Forelimb muscle (tissue), 1 donor: ENCODE measurements at places on chromosomes 3 and 15.

- no peak for DNase-seq
Observed at GRCh38 chr15:55859681-55860080, 116.7 kb upstream of the PRTG start.

DNA sequence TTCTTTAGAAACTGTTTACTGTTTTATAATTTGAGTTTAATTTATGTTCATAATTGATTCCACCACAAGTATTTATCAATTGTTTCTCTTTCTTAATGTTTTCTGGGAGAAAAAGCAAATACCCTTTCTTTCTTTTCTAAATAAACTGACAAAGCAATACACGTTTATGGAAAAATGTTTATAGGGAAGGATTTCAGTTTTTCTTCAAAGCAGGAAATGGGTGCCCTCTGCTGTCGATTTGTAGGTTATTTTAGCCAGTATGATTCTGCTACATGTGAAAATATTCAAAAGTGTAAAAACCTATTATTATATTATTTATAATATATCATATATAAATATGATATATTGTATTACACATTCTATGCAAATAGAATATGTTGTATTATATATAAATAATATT lies 921.0 kb upstream of the ROBO1 start:
- peak; percentile 2 for DNase-seq

DNA sequence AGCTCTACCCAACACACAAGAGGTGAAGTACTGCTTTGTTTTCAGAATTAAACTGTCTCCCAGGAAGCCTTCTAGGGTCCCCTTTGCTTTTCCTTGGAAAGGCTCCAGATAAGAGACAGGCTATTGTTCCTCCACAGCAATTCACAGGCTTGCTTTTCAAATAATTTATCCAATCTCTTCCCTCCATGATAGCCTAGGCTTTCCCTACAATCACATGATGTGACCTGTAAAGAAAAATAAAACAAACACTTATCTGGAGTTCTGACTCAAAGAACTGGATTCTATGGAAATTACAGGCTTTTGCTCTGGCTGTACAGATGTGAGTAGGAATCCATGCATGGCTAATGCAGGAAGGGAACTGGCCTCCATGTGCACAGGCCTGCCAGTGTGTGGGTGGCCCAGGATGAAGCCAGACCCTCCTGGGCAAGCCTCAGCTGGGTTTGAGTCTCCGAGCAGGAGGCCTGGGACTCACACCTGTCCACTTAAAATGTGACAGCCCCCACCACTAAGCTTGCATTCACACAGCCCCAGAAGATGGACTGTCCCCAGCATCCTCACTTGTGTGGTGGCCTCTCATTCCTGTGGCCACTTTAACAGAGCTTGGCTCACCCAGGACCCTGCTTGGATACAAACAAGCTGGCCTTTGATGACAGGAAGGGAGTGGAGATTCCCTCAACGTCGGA lies 75.8 kb upstream of the LEKR1 start:
- no peak for DNase-seq

DNA sequence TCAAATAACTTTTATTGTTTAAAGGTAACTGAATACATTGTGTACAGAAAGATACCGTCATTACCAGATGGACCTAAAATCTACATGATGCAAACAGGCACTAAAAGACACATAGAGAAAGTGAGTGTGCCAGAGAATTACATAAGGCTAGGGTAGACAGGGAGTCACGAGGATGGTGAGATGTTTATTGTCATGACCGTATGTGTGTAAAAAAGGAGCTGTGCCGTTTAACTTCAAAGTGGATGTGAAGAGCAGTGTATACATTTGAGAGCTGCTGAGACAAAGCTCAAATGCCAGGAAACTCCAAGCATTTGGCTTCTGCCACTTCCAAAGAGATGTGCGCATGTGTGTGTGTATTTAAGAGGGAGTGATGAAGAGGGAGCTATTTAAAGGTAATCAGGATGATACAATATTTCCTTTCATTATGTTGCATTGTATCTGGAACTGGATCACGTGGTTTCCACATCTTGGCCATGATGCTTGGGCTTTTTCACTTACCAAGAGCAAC lies 51.4 kb upstream of the IGF1R start:
- DNase-seq: no peak

- no peak for DNase-seq
Observed at GRCh38 chr3:133512416-133513089, 60.9 kb upstream of the CDV3 start.

DNA sequence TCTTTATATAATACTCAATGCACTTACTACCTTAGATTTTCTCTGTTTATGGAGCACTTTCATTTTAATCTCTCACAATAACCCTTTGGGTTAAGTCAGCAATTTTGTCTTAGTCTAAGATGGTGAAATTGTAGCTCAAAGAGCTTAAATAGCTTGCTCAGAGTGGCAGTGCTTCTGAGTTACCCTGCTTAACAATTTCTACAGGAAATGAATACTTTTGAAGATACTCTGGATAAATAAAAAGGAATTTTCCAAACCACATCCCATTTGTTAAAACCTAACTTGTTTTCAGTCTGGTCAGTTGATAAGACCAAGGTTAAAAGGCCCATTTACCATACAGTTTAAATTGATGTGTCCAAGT lies 37.2 kb downstream of the HMG20A start:
- no peak for DNase-seq

GRCh38 chr15:49712162-49712561 lies 91.3 kb downstream of the DTWD1 start:
- DNase-seq: no peak

GRCh38 chr3:66066963-66067617 lies 28.4 kb upstream of the MAGI1 start:
- DNase-seq: no peak

DNA sequence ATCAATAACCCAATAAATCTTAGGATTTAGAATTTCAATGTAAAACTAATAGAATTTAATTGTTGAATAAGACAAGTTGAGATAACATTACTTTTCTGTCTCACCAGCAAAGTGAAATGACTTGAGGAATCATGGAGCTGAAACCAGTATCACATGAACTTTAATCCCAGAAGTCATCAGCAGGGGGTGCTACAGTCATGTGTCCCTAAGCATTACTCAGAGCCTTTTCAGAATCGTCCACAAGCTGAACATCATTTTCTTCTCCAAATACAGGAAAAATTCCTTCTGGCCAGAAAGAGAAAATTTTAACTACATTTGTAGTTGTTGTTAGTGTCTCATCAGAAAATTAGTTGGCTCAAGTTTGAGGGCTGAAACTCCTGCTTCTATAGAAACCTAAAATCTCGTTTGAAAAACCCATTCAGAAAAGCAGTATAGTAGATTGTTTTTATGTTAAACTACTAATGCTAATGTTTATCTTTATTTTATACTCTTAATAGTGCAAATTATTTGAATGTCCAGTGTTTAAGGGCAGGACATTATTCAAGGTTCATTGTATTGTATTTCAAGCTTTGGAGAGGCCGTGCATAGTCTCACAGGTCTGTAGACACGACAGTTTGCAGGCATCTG lies 384.1 kb downstream of the PLOD2 start:
- peak; percentile 55 for DNase-seq

- DNase-seq: no peak
Observed at GRCh38 chr3:41700155-41700554, 261.7 kb downstream of the ULK4 start.

- DNase-seq: no peak
Observed at GRCh38 chr3:44678480-44679116, 30.1 kb downstream of the ZNF35 start.

DNA sequence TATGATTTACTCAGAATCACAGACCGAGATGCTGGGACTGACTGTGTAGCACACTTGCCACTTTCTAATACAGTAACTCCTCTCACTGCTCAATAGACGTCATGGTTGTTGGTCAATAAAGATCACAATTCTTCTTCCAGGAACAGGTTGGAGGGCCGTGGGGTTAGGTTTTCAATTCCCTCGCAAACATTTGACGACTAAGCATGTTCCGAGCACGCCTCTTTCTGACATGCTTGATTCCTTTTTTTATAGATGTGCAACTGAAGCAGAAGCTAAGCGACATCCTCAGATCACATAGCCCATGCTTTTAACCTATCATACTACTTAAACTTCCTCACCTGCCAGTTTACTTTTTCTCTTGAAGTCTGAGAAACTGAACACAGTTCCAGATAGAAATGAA lies 61.0 kb downstream of the GRM7 start:
- no peak for DNase-seq

- no peak for DNase-seq
Observed at GRCh38 chr15:98935736-98936135, 71.9 kb downstream of the PGPEP1L start.

DNA sequence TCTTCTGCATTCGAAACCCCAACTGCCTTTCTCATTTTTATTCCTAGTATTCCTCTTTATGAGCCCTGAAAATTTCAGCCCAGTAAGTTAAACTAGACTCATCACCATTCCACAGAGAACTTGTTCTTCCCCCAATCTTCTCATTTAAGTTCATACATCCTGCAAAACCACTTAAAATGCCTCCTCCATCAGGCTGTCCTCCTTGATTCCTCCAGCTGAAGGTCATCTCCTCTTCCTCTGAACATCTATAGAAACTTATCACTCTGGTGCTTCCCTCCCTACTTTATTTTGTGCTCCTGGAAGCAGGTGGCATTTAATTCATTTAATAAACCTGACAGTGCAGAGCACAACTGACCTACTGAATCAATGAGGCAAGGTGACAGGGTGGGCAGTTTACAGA lies 38.3 kb downstream of the VGLL4 start:
- DNase-seq: no peak

GRCh38 chr3:106438887-106439286 lies 570.1 kb upstream of the CBLB start:
- DNase-seq: no peak
